ENCODE measurements at places on chromosomes 7 and 10.

DNA sequence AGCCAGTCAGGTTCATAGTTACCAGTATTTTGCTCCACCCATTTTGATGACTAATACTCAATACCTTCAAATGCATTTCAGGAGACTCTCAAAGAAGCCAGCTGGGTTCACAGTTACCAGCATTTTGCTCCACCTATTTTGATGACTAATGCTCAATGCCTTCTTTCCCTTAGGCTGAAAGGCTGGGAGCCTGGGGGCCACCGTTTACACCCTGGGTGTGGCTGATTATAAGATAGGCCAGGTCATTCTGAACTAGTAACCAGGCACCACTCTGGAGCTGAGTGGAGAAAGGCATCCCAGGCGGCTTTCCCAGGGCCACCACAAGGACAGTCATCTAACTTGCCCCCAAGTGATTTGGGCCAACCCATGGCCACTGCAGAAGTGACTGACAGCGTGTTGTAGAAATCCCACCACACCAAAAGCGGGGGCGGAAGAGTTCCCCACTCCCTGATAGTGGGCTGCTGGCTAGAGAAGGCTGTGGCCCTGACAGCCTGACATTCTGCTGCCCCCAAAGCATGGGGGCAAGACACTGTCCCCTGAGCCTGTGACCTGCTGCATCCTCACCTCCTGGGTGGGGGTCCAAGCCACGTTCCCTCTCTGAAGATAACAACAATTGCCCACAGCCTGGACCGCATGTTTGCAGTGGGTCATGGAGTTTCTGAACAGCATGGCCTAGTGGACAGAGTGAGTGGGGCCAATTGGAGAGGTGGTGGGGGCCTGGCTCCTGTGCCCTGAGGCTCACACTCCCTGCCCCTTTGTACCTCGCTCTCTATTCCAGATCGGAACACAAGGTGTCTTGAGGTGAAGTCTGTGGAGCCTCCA is 23.0 kb upstream of the ZNF488 start:
- peak; percentile 56 for DNase-seq

DNA sequence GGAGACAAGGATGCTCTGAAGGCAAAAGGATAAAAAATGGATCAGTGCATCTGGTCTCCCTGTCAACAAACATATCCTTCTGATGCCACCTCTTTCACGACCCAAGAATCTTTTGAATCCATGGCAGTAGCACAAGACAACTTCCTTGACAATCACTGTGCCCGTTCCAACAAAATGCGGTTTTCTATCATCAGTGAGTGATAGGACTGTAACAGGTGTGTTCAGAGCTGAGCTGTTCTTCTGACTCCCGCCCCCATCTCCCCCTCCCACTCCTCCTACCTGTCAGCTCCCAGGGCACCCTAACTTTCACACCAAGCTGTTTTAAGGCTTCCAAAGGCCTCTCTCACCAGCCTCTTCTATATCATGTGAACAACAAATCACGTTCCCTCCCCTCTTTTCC is 74.8 kb downstream of the PARD3 start:
- DNase-seq, result no peak

GRCh38 chr7:71112436-71112835 is 19.5 kb upstream of the GALNT17 start:
- peak; percentile 13 for DNase-seq

DNA sequence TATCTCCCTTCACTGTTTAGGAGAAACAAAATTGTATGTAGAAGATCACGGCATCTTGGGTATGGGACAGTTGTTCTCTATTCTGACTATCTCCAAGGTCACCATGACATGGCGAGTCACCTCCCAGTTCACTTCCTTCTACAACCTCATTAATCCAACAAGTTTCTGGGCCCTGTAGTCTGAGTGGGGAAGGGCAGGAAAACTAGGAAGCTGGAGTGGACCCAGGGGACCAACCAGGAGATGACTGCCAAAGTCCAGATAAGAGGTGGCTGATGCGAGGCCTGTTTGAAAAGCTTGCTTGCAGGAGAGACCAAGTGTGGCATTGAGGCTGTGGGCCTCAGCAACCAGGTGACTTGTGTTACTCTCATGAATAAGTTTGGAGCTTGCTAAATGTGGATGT is 584.9 kb downstream of the TNS3 start:
- no peak for DNase-seq

DNA sequence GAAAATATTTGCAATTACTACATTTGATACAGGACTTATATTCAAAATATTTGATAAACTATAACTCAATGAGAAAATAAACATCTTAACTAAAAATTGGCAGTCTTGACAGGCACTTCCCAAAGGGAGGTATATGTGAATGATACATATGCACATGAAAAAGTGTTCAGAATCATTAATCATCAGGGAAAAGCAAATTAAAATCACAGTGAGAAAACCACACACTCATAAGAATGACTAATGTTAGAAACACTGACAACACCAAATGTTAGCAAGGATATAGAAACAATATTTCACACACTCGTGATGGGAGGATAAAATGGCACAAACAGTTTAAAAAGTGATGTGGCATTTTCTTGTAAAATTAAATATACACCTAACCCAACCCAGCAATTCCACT is 4.1 kb upstream of the VPS26A start:
- peak; percentile 10 for DNase-seq
